A549 treated with RU486 at 1 μM for 4 hours (cell line): ENCODE measurements at places on chromosomes 4 and X. TPM values are rescaled to one million over a fixed set of nuclear protein-coding genes. Genes with fewer than 3 reads are reported as not detected.

The GRIA3 gene
- not detected in 5 replicates for total RNA-seq

The CABS1 gene
- not detected in 5 replicates for total RNA-seq

The PPP2R2C gene
- total RNA-seq = 28.1 to 37.9 TPM (median 35.6 TPM) in 5 replicates

The CFP gene
- total RNA-seq = 0.35 to 0.88 TPM (median 0.58 TPM) in 5 replicates

The FAM184B gene
- total RNA-seq = 0.03 to 0.05 TPM (median 0.03 TPM) in 4 of 5 replicates, not detected in the other

The CXorf65 gene
- total RNA-seq = not detected in 5 replicates

The SPANXC gene
- 0.65 to 1.3 TPM (median 0.81 TPM) in 3 of 5 replicates, not detected in the others for total RNA-seq

The LARP7 gene
- total RNA-seq = 24.9 to 43.2 TPM (median 29.4 TPM) in 5 replicates

The SUPT20HL1 gene
- not detected in 5 replicates for total RNA-seq

The MAGED4B gene
- 8.7 to 14.3 TPM (median 11.9 TPM) in 5 replicates for total RNA-seq

The GABRQ gene
- 0.19 to 0.36 TPM (median 0.27 TPM) in 5 replicates for total RNA-seq

The PLAC1 gene
- total RNA-seq = 0.32 to 0.82 TPM (median 0.63 TPM) in 5 replicates

The CSAG2 gene
- not detected in 5 replicates for total RNA-seq

The C1QTNF7 gene
- total RNA-seq = not detected in 5 replicates

The ATOH1 gene
- not detected in 5 replicates for total RNA-seq

The TEX13D gene
- not detected in 5 replicates for total RNA-seq

The EDA2R gene
- 10.5 to 14.2 TPM (median 13.2 TPM) in 5 replicates for total RNA-seq

The BMP2K gene
- total RNA-seq = 5.6 to 11.9 TPM (median 11.6 TPM) in 5 replicates

The ZNF718 gene
- total RNA-seq = 0.33 to 0.66 TPM (median 0.48 TPM) in 5 replicates

The ELOVL6 gene
- total RNA-seq = 20.0 to 27.6 TPM (median 21.1 TPM) in 5 replicates

The IL1RAPL2 gene
- total RNA-seq = not detected in 5 replicates

The ZIC3 gene
- not detected in 5 replicates for total RNA-seq

The ZAR1 gene
- total RNA-seq = 0.13 to 0.18 TPM in 2 of 5 replicates, not detected in the others

The VCX gene
- total RNA-seq = not detected in 5 replicates

The CT45A9 gene
- total RNA-seq = not detected in 5 replicates

The CFAP97 gene
- 5.6 to 14.6 TPM (median 12.3 TPM) in 5 replicates for total RNA-seq

The BCORL1 gene
- total RNA-seq = 4.8 to 10.5 TPM (median 9.3 TPM) in 5 replicates

The TAF7L gene
- 0.06 to 0.24 TPM (median 0.22 TPM) in 3 of 5 replicates, not detected in the others for total RNA-seq

The MTCP1 gene
- 15.0 to 21.5 TPM (median 16.8 TPM) in 5 replicates for total RNA-seq

The MTNR1A gene
- 0.21 to 0.64 TPM (median 0.31 TPM) in 5 replicates for total RNA-seq

The MTTP gene
- 0.22 TPM in 1 of 5 replicates, not detected in the others for total RNA-seq

The RPA4 gene
- total RNA-seq = 0.20 to 0.34 TPM (median 0.25 TPM) in 5 replicates

The ANOS1 gene
- 0.02 to 0.23 TPM (median 0.06 TPM) in 4 of 5 replicates, not detected in the other for total RNA-seq

The UCP1 gene
- not detected in 5 replicates for total RNA-seq

The MAGEA6 gene
- total RNA-seq = 9.7 to 14.0 TPM (median 13.3 TPM) in 5 replicates

The ASB5 gene
- 0.05 to 0.07 TPM in 2 of 5 replicates, not detected in the others for total RNA-seq

The TMPRSS11B gene
- not detected in 5 replicates for total RNA-seq

The ODAPH gene
- total RNA-seq = 0.28 TPM in 1 of 5 replicates, not detected in the others

The SPANXN3 gene
- total RNA-seq = not detected in 5 replicates

The PQBP1 gene
- 96.2 to 122 TPM (median 99.9 TPM) in 5 replicates for total RNA-seq

The POU3F4 gene
- not detected in 5 replicates for total RNA-seq

The PRRG3 gene
- not detected in 5 replicates for total RNA-seq

The SPIN2A gene
- total RNA-seq = 0.08 to 0.15 TPM (median 0.14 TPM) in 3 of 5 replicates, not detected in the others

The RASSF6 gene
- 0.54 to 1.1 TPM (median 0.90 TPM) in 5 replicates for total RNA-seq

The SPANXN2 gene
- total RNA-seq = not detected in 5 replicates

The SLC38A5 gene
- total RNA-seq = 0.10 to 0.79 TPM (median 0.25 TPM) in 4 of 5 replicates, not detected in the other

The PITX2 gene
- 1.1 to 1.6 TPM (median 1.3 TPM) in 5 replicates for total RNA-seq

The CT45A2 gene
- total RNA-seq = not detected in 5 replicates

The PDE6B gene
- not detected in 5 replicates for total RNA-seq

The NMU gene
- 0.54 to 0.74 TPM (median 0.63 TPM) in 4 of 5 replicates, not detected in the other for total RNA-seq

The EDA gene
- 0.35 to 0.88 TPM (median 0.55 TPM) in 5 replicates for total RNA-seq

The SMPX gene
- total RNA-seq = 0.12 TPM in 1 of 5 replicates, not detected in the others
